ENCODE measurements at places on chromosomes 3 and 15.

- DNase-seq = no peak
Measured at GRCh38 chr15:47607695-47608094, 109.6 kb upstream of the SEMA6D start.

- DNase-seq = no peak
Measured at GRCh38 chr3:115855911-115856310, 232.6 kb downstream of the GAP43 start.

DNA sequence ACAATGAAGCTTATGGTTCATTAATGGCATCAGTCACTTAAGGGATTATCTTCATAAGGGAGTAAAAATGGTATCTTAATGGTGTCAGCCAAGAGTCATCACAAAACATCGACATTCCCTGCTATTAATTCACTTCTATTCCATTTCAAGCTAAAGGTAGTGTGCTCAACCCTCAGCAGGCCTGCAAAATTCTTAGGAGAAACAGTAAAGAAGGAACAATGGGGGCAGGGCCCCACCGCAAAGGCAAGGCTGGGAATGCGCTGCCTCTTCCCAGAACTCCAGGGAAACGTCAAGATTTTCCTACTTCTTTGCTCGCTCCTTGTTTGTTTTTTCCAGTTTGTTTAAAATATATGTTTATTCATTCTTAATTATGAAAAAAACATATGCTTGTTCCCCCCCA, 187.3 kb upstream of the TSC22D2 start:
- DNase-seq = no peak

DNA sequence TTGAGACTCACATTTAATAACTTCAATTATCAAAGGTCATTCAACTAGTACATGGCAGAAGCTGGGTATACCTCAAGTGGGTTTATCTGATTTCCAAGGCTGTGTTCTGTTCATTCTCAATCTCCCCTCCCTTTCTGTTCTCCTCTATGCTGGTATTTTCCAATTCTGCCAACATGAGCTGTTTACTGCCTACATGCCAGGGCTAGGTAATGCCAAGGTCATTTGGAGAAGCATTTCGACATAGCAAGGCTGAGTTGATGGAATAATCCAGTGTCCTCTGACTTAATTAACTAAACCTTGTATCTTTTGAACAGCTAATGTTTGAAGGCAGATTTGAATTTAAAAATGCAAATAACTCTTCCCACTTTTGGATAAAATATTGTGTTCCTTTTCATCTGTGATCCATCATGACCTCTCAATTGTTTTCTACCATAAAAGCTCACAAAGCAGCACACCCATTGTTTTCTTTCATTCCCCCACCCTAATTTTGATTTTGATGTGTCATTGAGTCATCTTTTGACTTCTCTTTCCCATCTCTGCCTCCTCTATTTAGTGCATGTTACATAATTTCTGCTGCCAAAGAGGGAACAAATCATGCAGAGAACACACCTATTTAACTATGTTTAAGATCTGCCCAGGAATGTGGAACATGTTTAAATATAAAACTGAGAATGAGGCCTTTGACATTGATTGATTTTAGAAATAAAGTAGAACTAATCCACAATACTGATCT, 308.8 kb upstream of the NR2E3 start:
- no peak for DNase-seq

GRCh38 chr15:94228611-94229010, 2.8 kb upstream of the MCTP2 start:
- no peak for DNase-seq
